NCI-H187 (cell line): ENCODE measurements at places on chromosomes 16 and 17.

GRCh38 chr16:78686601-78687000 is 587.1 kb downstream of the WWOX start:
- no peak for DNase-seq

GRCh38 chr17:14318109-14318917 is 17.4 kb downstream of the HS3ST3B1 start:
- DNase-seq = no peak

DNA sequence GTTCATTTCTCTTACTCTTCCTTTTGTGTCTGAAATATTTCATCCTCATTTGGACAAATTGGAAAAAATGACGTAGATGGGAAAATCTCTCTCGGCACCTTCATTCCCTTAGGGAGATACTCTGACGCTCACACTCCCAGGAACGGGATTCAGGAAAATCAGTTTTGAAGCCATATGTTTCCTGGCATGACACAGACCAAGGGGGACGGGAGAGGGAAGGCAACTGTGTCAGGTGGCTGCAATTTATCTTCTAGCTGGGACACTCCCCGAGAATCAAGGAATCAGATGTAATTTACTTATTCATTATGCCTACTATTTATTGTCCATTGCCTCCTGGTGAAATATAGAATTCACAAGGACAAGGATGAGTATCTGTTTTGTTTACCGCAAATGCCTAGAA is 65.5 kb downstream of the IRX5 start:
- no peak for DNase-seq

GRCh38 chr16:83238949-83239691 is 568.7 kb upstream of the HSBP1 start:
- DNase-seq = no peak

DNA sequence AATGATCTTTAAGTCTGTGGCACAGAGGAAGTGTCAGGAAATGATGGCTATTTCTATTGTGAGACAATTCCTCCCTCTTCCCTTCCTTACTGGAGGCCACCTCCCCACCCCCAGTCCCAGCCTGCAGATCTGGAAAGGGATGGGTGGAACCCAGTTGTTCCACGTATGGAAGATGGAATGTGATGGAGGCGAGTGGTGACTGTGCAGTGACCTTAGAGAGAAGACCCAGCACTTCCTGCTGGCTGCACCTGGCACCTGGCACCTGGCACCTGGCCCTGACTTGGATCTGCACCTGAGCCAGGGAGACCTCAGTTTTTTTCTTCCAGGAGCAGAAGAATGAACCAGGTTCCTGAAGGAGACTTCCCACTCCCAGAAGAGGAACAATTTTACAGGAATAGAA is 33.0 kb upstream of the TMC5 start:
- no peak for DNase-seq

- peak; percentile 31 for DNase-seq
These were observed 173.3 kb upstream of the CACNG5 start for GRCh38 chr17:66661411-66662256.

DNA sequence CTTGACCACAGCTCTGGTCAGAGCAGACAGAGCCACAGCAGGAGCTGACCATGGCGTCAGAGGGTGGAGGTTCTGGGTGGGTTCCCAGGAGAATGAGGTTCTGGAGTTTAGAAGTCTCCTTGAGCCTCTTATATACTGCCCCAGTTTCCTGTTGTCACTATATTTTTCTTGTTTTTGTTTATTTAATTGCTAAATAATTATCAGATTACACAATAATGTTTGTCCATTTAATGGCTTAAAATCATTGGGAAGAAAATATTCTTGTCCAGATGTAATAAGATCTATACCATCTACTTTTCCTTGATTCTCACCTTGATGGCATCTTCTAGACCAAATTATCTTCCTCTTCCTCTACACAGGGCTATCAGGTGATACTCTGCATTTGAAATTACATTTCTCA is at the start of gene KRTAP4-3:
Gene KRTAP4-3 (minus strand): TSS at position 101 of the 400 bp plus-strand sequence. CDS start 49 bp downstream, at position 52.
- DNase-seq = no peak

GRCh38 chr16:23694644-23695373 is 16.1 kb downstream of the PLK1 start:
- no peak for DNase-seq

- no peak for DNase-seq
These were observed 11.4 kb downstream of the GGA3 start for GRCh38 chr17:75250009-75250471.

DNA sequence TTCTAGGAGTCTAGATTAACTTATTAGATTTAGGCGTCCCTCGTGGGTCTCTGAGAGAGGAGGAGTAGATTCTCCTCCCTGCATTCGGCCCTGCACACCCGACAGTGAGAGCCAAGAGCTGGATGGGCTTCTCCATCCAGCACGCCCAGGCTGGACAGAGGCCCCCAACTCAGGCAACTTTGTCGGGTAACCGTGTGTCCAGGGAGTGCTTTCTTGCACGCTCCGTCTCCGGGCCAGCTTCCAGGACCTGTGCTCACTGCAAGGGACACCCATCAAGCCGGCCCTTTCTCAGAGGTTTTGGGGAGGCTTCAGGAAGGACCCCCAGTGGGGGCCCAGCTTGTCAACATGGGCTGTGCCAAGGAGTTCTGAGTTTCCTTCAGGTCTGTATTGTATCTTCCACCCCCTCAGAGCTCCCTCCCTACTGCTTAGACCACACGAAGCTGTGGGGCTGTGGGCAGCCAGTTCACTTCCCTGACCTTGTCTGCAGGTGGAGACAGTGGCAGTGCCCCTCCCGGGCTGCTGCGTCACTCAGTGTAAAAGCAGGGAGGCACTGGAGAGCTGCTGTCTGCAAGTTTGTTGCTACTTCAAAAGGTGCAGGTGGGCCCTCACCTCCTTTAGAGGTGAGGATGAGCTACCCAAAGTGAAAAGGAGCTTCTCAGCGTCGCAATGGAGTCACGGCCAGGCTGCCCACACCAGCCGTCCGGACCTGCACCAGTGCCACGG is 24.0 kb upstream of the C16orf78 start:
- no peak for DNase-seq

DNA sequence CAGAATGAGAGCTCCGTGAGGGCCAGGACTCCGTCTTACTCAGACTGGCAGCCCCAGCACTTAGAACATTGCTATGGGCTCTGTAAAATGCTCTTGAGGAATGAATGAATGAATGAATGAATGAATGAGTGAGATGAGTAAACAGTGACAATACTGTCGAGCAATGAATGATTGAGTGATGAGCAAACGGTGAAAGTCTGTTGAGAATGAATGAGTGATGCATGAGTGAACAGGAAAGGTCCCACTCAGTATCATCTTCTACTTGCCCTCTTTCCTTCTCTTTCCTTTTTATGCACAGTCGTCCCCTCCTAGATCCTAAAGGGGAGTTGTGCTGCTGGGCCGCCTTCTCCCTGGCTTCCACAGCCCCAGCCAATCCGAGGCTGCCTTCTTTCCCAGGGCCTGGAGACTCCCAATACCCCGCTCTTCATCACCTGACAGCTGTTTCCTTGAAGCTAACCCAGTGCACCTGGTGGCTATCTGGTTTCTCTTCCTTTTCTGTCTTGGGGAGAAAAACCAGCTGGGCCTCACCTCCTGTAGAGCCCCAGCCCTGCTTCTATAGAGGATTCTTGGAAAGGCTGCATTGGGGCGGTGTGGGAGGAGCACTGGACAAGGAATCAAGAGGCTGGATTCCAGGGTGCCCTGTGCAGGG is 32.7 kb upstream of the CACNG1 start:
- DNase-seq = no peak

GRCh38 chr17:66313995-66314659 is 11.7 kb downstream of the PRKCA start:
- no peak for DNase-seq

GRCh38 chr17:74241431-74241830 is 28.1 kb downstream of the TTYH2 start:
- DNase-seq = no peak

GRCh38 chr16:50591800-50592771 is 43.9 kb downstream of the NKD1 start:
- no peak for DNase-seq

- no peak for DNase-seq
These were observed 5.2 kb downstream of the ARSG start for GRCh38 chr17:68296217-68297191.

DNA sequence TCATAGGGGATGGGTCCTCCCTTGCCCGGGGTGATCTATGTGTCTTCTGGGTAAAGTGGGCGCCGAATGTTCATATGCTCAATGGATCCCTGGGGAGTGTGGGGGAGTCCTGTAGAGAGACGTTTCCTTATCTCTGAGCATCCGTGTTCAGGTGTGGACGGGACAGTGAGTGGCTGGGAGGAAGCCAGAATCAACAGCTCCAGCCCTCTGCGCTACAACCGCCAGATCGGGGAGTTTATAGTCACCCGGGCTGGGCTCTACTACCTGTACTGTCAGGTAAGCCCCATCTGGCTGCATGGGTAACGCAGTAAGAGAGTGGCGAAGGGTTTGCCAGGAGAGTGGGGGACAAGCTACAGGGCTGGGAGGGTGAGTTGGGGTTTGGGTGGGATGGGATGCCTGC is 1.9 kb upstream of the TNFSF13 start:
- DNase-seq = no peak

DNA sequence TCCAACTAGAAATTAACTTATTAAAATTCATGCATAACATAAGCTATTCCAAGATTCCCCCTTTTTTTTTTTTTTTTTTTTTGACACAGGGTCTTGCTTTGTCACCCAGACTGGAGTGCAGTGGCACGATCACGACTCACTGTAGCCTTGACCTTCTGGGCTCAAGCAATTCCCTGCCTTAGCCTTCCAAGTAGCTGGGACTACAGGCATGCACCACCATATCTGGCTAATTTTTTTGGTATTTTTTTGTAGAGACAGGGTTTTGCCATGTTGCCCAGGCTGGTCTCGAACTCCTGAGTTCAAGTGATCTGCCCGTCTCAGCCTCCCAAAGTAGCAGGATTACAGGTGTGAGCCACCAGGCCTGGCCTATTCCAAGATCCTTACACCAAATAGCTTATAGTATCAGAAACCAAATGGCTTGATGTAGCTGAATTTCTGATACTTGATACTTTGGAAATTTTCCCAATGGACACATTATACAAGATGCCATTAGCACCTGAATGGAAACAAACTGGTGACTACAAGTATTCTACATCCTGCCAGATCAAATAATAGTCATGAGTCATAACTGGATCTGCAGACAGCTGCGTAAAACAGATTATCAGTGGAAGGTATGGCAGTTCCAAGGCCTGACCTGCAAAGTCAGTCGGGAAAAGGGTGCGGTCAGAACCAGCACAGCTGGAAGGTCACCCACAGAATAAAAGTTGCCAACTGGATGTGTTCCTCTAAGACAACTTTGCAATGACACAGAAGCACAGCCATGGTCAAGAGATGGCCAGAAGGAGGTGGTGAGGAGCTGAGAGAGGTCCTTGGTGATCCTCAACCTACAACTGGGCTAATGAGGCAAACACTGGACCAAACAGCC is 14.5 kb downstream of the TUBG1 start:
- DNase-seq = no peak

DNA sequence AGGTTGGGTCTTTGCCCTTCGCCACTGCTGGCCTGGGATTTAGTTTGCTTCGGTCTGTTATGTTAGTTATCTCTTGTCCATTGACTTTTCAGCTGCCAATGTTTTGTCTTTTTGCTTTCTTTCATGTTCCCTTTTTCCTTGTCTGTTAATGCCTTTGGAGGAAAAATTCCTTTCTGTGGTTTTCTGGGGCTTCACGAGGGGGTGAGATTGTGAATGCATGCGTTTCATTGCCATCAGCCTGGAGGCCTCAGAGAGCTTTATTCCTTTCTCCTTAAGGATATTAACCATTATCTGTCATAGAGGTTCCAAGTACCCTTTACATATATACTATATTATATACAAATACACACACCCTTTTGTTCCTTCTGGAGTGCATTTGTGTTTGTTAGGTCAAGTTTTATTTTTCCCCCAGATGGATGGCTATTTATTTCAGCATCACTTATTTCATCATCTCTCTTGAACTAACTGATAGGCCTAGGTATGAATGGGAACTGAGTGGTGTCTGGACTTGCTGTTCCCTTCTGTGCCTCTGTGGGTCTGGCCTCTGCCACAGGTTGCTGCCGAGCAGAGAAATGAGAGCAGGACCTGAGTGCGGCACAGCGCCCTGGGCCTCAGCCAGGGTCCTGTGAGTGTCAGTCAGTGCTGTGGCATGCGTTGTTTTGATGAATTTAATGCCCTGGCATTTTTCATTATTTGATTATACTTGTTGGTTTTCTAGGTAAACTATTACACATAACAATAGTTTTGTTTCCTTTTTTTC is 193.4 kb downstream of the LGALS9B start:
- no peak for DNase-seq

GRCh38 chr16:89779909-89780305 is 36.5 kb downstream of the FANCA start:
- no peak for DNase-seq

DNA sequence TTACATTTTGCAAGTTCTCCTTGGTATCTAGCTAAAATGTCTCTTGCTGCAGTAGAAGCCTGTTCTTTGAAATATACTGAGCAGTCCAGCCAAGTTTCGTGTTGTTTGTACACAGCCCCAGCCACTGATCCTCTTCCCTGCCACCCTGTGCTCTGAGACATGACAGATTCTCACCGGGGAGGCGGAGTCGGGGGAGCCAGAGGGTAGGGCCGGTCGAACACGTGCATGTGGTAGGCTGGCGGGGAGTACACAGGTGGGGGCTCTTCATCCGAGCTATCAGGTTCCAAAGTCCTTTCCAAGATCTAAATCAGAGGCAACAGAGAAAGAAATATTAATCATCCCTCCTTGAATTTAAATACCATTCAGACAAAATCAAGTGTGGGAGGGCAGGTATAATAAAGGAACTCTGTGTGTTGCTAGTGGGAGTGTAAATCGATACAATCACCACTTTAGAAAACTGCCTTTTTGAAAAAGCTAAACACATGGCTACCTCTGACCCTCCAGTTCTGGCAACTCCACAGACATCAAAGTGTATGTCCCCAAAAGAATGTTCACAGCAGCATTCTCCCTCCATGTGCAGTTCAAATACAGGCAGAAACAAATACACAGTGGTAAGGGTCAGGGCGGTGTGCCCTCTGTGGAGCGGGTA is 29.7 kb upstream of the MRPS23 start:
- DNase-seq = no peak

GRCh38 chr17:64385187-64386083 is 5.2 kb downstream of the PECAM1 start:
- DNase-seq = no peak

DNA sequence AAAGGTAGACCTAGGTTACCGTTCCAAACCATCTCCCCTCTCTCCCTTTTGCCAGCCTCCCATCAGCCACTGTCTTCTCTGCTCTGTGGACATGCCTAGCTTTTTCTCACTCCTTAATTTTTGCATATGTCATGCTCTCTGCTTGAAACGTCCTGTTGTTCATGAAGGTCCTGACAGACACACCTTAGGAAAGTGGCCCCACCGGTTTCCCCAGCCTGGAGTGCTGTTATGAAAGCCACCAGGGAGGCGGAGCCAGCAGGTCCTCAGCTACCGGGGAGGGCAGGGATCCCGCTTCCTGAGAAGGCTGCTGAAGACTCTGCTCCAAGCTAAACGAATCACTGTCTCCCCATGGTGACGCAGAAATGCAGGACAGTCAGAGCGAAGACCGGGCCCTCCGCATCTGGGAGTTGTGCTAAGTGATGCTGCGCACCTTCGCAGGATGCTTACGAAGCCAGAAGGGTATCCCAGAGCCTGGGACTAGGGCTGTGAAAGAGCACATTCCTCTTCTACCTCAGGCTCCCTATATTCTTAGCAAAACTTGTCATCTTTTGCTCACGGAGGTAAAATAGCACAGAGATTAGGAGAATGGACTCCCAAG is 2.3 kb upstream of the SLC16A11 start:
- peak; percentile 22 for DNase-seq

GRCh38 chr17:27206447-27206846 is 87.5 kb upstream of the WSB1 start:
- no peak for DNase-seq
